ENCODE measurements at places on chromosomes 2 and 18.
A peak's percentile ranks its signal among the peaks of the same experiment; 100 is the strongest.

DNA sequence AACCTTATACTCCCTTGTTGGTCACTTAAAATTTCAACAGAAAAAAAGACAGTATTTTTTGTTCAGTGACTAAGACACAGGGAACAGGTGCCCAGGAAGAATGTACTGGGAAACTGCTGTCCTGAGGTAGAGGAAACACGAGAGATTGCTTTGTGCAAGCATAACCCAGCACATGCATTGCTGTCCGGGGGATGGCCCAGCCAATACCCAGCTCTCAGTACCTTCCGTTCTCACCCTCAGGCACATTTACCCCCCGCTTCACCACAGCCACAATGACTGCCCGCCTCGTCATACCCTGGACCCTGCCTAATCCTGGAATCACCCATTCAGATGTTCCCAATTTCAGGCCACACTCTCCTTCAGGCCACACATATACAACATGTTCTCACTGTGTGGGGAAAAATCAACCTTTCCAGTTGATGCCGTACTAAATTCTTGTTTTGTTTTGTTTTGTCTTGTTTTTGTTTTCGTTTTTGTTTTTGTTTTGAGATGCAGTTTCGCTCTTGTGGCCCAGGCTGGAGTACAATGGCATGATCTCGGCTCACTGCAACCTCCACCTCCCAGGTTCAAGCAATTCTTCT, 140.7 kb downstream of the ESCO1 start:
- DNase-seq: no peak

DNA sequence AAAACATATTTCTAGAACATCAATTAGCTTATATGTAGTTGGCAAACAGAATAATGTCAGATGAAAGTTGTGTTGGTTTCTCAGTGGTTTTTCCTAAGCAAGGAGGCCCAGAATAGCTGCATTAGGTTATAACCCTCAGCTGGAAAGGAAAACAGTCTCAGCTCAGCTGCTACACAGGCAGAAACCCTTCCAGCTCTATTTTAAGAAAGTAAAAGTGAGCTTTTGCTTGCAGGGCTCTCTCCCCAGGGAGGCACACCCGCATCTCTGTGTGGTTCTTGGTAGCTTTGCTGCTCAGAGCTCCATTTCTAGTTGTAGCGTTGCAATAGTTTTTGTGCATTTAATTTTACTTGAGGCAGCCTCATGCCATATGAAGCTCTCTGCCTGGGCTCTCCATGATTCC, 54.6 kb downstream of the PIKFYVE start:
- no peak for DNase-seq

GRCh38 chr2:25201265-25201664, 32.9 kb upstream of the POMC start:
- DNase-seq: no peak

GRCh38 chr2:15939854-15940660, at the start of gene MYCN:
Gene MYCN (plus strand): TSS chr2:15940550. CDS start chr2:15942065, 1,515 bp downstream.
- DNase-seq: peak; percentile 54

DNA sequence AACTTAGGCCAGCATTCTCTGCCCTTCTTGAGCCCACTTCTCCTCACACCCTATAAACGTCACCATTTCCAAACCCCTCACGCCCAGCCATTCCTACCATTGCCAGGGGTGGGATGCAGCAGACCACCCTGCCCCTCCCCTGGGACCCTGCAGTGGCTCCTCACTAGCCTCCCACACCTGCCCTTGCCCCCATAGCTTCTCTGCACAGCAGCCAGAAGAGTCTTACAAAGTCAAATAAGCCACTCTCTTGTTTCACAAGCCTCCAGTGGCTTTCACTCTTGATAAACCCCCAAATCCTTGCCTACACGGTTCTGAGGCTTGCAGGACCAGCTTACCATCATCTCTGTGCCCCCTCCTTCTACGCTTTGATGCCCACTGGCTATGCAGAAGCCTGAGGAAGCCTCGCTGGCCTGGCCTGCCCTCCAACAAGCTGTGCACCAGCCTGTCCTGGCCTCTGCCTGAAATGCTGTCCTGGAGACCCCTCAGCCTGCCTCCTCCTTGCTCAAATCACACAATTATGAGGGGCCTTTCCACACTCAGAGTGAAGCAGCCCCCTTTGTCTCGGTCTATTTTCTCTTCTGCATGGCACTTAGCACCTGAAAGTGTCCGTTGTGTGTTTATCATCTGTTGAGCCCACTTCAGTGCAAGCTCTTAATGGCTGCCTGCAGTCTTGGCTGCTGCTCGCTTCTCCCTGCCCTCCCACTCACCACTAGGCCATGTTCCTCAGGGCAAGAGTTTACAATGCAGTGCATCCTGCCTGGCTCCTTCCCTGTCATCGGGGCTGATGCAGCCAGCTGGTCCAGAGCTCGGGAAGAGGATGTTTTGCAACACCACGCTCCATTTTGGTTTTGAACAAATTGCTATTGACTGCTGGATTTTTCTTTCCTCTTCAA, 82.6 kb upstream of the RGPD5 start:
- DNase-seq: no peak

GRCh38 chr18:10240973-10241372, 213.5 kb upstream of the APCDD1 start:
- DNase-seq: no peak

DNA sequence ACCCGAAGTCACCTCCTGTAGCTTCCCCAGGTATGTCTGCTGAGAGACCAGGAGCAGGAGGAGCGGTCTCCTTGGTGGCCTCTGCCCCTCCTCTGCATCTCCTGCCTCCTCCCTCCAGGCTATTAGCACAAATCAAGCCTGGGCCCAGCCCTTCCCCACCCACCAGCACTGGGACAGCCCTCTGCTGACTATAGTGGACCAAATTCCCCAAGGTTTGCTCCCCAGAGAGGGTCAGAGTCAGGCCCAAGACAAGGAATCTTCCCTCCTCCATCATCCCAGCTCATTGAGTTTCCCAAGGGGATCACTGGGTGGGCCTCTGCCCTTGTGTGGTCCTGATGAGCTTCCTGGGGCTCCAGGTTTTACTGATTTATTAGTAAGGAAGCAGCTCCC, 62.1 kb downstream of the EMILIN2 start:
- DNase-seq: no peak

DNA sequence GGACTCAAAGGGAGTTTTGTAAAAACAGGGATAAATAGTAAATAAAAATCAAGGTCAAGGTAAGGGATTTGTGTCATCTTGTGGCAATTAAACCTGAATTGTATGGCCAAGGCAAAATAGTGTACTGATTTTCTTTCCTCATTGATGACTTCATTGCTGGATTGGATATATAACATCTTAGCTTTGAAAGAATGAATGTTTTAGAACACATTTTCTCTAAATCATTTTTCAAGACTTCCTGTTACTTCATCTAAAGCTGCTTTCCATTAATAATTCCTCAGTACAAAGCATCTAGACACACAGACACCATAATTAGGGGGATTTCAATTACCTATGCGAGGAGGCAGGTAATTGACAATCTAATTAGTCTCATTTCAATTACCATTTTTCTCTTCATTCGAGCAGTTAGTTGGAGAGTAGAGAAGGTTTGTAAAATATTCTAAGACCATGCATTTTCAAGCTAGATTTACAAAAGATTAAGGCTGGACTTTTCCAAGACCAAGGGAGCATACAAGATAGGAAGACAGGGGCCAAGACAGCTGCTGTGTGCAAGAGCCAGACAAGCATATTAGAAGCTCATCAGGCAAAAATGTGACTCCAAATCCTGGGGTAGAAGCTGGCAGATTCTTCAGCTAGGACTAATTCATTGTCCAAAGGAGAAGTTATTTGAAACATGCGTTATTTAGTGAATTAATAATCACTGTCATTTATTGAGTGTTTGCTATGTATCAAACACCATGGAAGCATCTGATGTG, 253.6 kb downstream of the EPHA4 start:
- DNase-seq: no peak

DNA sequence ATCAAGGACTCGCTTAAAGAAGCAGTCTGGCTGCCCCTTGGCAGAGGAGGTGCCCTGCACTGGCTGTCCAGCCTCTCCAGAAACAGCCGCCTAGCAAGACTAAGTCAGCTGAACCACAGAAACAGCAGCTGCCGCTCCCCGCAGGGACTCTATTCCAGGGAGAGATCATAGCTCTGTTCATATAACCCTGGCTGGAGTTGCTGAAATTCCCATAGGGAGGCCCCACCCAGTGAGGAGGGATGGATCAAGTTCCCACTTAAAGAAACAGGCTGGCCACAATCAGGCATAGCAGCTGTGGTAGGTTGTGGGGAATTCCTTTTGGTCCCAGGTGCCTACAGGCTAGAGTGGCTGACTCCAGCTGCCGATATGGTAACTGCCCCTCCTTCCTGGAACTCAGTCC, 74.2 kb upstream of the MC4R start:
- no peak for DNase-seq

GRCh38 chr2:164808776-164809175, 32.8 kb downstream of the COBLL1 start:
- no peak for DNase-seq

DNA sequence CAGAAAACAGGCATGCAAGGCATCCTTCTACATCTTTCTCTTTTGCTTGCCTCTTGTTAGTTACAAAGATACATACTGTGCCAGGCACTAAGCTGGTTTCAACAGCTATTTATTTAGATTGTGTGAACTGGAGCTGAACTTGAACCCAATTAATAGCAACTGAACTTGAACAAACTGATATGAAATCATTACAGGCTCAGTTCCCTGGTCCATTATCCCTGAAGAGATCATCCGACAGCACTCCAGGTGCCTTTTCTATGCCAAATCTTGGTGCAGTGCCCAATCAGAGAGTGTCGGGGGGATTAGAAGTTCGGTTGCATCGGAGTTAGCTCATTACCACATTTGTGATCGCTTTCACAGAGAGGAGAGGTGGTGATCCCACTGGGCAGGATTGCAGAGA, 477.6 kb downstream of the PARD3B start:
- no peak for DNase-seq

DNA sequence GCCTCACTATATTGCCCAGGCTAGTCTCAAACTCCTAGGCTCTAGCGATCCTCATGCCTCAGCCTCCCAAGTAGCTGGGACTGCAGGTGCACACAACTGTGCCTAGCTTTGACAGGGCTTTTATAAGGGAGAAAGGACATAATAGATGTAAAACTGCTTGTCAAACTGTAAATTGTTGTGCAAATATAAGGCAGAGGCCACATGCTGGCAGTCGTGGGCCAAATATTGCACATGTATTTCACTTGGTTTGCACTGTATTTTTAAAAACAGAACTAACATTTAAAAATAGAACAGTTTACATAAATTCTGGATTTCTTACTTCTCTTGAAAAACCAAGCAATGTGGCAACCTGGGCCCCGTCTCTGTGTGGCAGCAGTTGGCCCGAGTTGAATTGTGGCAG, 31.2 kb upstream of the MYO3B start:
- no peak for DNase-seq

GRCh38 chr2:213288913-213289700, 4.8 kb downstream of the SPAG16 start:
- DNase-seq: no peak

DNA sequence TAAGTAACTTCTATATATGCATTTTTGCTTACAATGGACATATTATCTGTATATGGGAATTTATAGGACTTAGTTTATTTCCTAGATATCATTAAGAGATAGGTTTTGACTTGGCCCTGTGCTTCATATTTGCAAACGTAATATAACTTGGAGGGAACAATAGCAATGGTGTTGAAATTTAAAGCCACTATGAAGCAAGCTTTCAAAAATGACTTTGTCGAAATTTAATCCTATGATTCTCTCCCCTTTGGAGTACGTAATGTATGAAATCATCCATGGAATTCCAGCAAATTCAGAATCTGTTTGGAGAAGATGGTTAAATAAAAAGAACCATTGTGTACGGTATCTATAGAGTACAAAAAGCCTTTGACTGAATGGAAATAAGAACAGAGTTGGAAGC, 486.3 kb downstream of the ARHGAP15 start:
- no peak for DNase-seq

DNA sequence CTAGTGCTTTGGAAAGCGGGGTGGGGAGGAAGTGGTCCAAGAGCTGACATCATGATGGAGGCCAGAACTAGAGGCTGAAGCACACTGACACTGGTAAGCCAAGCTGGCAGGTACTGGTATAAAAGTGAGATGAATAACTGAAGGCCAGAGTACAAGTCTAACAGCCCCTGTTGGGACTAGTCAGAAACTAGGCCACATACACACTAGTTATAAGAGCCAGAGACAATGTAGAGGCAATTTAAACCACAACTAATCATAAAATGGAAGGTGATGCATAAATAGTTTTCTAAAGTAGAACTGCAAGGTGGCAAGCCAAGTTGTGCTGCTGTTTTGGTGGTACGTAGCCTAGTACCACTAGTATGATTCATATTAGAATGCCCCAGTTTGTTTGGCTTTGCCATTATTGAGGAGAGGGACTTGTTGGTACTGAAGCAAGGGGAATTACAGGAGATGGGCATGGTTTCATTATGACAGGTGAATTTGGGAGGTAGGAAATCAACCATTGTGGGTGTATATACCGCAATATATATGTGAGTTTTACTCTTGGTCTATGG, 57.6 kb downstream of the GDF7 start:
- no peak for DNase-seq

- DNase-seq: peak; percentile 32
Observed at GRCh38 chr2:25561136-25561850, 112.1 kb downstream of the DTNB start.

- no peak for DNase-seq
Observed at GRCh38 chr2:72454189-72454588, 306.5 kb upstream of the CYP26B1 start.

- DNase-seq: peak; percentile 31
Observed at GRCh38 chr2:74205596-74205995, 7.2 kb downstream of the MTHFD2 start.

GRCh38 chr2:158297606-158298005, 158.9 kb downstream of the CCDC148 start:
- no peak for DNase-seq

DNA sequence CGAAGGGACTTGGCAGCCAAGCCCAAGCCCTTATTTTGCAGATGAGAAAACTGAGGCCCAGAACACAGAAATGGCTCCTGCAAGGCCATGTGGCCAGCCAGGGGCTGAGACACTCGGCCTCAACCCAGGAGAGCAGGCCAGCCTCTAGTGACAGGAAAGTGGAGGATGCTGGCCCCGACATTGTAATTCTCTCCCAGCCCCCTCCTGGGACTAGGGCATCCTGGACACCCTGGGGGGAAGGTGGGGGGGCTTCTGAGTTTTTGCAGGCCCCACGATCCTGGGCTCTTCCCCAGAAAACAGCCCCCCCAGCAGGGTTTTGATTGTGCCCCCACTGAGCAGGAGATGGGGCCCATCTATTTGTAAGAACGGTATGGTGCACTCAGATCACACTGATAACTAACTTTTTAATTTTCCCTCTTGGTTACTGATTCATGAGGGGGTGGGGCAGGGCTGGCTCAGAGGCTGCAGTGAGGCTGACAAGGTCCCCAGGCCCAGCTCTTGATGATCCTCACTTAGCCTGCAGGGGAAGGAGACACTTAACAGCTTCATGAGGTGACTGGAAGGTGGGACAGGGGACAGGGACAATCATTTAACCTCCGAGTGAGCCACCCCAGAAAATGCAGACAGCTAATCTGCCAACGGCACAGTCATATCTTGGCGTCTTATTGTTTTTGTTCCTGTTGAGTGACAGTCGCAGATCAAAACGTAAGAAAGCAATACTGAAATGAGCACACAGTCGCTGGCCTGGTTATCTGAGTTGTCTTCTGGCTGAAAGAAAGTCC, 18.9 kb downstream of the SMAD7 start:
- DNase-seq: peak; percentile 68

Measured in stimulated activated CD4-positive, alpha-beta T cell treated with anti-CD3 and anti-CD28 coated beads, Interleukin-15, amount 100 ng/mL, for 24 hours (primary cell).